MCF 10A (cell line): ENCODE measurements at places on chromosomes 1 and 21. TPM values are rescaled to one million over a fixed set of nuclear protein-coding genes. Genes with fewer than 3 reads are reported as not detected.
A peak's percentile ranks its signal among the peaks of the same experiment; 100 is the strongest.

FCGR2B gene
- not detected in 2 replicates for total RNA-seq

GRCh38 chr1:242000434-242000833 lies 1.5 kb upstream of the MAP1LC3C start:
- H3K36me3 ChIP-seq = no peaks in the 10 kb centered on the region
- no peak for DNase-seq
- H3K27me3 ChIP-seq = no peaks in the 10 kb centered on the region

KRTAP10-4 gene
- total RNA-seq = not detected in 2 replicates

DNA sequence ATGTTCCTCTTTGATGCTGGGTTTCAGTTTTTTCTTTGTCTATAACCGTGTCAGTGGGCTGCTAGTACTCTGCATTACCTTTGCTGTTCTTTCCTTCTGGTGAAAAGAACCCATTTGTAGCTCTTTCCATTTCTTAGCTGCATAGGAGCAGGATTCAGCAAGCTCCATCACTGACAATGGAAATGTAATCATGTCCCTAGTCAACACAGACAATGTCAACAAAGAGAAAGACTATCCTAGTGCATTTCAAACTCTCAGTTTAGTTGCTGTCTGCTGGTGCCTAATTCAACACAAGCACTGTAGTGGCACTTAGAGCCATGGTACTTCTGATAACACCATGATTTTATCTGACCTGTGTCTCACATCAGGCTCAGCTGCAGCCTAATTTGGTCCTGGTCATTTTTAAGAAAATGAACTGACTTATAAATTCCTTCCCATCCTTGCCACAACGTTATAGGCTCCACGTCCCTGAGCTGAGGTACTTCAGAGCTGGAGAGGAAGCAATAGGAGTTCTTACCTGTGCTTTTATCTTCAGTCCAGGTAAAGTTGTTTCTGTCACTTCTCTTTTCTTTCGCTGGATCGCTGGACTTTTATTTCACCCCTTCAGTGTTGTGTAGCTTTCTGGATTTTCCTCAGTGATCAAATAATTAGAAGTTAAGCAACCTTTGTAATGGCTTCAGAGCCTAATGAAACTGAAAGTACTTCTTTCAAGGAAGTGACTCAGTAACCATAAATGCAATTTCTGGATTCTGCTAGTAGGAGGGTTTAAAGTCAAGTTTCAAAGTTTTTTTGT lies at the start of gene GBP3:
Gene GBP3, minus strand, starts transcription at position 700 of the 793 bp plus-strand sequence. CDS start 2,145 bp downstream, outside the sequence.
- peak within 1 kb of the TSS; percentile 80 for H3K4me3 ChIP-seq
- no peaks in the 10 kb centered on the region for H3K27me3 ChIP-seq
- DNase-seq = peak; percentile 59
- H3K4me1 ChIP-seq = peaks cover 15% of the 10 kb centered on the region
- H3K36me3 ChIP-seq = peaks cover 22% of the 10 kb centered on the region
- H3K27ac ChIP-seq = peak within 1 kb of the TSS; percentile 86

B3GALT6 gene
- 24.6 and 31.5 TPM in 2 replicates for total RNA-seq
